Astrocyte (in vitro differentiated cells and primary cell): ENCODE measurements at places on chromosomes 6 and 20.

DNA sequence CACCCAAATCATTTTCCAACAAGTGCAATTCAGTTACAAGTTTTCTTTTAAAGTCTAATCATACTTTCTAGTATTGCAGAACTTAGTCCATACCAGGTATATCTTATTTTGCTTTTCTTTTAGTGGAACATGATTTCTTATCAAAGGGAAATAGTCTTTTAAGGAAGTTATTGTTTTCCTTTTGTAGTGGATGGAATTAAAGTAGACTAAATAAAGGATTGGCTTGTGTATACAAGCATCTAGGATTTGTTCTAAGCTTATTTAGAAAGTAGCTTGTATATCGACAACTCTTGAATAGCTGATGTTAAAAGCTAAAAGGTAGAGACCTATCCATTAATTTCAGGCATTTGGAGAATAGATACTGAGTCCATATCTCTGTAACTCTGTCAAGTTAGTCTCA, 14.8 kb downstream of the DCBLD1 start:
- no peak for DNase-seq

DNA sequence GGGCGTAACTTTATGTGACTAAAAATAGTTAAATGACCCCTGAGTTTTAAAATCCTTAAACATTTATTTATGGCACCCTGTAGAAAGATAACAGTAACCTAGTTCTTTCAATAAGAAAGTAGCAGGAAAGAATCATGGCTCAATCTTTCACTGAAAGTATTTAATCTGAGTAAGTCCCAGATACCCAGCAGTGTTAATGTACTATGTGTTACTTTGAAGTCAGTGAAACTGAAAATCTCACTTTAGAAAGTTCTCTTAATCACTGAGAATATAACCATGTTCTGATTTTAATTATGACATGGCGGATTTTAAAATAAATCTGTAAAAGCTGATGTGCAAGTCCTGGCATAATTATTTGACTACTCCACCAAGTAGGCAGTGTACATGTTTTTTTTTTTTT, 8.1 kb upstream of the HEY2 start:
- no peak for DNase-seq

DNA sequence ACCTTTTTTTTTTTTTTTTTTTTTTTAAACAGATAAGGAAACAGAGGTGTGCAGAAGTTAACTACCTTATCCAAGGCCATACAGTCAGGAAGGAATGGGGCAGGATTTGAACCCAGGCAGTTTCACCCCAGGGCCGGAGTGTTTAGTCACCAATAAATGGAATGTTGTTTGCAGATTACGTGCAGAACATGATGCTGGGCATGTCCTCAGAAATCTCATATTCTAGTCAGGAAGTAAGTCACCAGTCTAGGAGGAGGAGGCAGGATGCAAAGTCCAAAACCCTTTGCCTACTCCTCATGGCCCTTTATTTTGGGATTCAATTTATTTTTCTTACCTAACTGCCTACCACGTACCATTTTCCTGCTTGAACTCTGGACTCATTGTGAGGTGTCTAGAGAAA, 57.1 kb upstream of the LRRC1 start:
- no peak for DNase-seq

DNA sequence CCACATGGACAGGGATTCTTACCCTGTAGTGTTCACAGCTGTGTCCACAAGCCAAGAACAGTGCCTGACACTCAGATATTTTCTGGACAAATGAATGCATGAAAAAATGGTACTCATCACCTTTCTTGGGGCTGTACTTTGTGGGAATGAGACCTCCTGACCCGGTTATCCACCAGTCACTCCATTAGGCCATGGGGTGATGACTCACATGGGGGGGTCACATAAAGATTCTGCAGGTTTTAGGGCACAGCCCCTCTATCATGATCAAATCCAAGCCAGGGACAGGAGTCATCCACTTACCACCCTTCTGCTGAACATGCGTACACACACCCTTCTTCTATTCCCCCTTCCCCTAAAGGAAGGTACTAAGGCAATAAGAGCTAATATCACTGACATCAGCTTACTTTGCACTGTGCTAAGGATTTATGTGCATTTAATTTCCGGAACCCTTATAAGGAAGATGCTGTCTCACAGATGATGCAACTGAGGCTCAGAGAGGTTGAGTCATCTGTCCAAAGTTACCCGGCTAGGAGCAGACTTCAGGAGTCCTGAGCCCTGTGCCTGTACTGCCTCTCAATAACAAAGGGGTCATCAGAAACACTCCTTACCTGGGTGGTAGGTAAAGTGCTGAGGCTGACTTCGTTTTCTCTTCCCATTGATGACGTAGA, 107.8 kb downstream of the NFATC2 start:
- DNase-seq, result peak; percentile 68

- DNase-seq, result no peak
Measured at GRCh38 chr20:33853507-33853813, 42.3 kb downstream of the CHMP4B start.

DNA sequence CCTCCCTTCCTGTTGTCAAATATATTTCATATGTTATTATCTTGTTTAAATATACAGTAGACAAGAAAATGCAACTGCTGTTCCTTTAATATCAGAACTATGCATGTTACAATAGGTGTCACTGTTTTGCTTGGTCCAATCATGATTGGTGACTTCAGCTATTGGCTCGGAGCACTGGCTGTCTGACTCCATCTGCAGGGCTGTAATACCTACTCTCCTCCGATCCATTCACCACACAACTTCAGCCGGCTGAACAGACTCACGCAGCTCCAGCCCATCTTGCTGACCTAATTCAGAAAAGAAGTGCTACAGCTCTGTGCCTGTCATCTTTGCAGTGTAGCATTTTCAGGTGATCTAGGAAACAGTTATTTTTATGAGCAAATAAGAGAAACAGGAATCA, at the start of gene BTBD3:
Gene BTBD3, plus strand, starts transcription at position 231 of the 400 bp plus-strand sequence. CDS start 383 bp downstream, outside the sequence.
- DNase-seq, result peak; percentile 73

DNA sequence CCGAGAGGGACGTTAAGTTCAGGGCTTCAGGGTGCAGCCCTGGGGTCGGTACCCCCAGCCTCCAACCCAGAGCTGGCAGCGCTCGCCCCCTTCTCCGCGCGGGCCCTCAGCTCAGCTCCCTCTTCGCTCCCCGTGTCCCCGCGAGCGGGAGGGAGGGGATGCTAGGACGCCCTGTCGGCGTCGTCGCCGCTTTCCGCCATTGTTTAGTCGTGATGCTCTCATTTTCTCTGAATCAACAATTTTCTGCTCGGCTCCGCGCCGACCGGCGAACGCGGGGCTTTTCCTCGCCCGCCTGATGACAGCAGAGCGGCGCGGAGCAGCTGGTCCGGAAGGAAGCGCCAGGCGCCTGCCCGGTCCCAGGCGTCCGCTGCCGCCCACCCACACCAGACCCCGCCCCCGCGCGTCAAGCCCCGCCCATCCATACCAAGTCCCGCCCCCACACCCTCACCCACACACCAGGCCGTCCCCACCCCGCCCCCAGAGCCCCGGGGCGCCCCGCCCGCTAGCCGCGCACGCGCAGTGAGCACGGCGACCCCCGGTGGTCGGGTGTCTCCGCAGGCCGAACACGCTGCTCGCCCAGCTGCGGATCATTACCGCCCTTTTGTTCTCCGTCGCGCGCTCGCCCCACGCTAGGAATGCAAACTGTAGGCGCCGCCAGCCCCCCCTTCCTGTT, 50.1 kb upstream of the SLC32A1 start:
- DNase-seq, result peak; percentile 11

DNA sequence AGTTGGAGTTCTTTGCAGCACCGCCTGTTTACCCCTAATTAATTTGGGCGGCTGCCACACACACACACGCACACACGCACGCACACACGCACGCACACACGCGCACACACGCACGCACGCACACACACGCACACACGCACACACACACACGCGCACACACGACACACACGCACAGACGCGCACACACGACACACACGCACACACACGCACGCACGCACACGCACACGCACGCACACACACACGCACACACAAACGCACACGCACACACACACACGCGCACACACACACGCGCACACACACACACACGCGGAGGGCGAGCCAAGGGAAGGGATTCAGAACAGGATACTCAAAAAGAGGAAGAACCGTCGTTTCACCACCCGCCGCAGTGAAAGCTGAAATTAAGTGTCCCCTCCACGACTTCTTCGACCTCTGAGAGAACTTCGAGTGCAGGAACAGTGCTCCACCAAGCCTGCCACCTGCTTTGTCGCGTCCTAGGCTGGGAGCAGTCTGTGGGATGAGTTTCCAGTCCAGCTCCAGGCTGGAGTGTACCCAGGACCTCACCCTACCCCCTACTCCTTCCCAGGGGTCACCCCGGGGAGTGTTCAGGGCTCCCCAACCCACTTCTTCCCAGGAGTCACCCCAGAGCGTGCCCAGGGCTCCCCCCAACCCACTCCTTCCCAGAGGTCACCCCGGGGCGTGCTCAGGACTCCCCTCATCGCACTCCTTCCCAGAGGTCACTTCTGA, 1.1 kb downstream of the RNASET2 start:
- no peak for DNase-seq

- no peak for DNase-seq
Measured at GRCh38 chr6:2028457-2029038, 216.9 kb downstream of the GMDS start.

DNA sequence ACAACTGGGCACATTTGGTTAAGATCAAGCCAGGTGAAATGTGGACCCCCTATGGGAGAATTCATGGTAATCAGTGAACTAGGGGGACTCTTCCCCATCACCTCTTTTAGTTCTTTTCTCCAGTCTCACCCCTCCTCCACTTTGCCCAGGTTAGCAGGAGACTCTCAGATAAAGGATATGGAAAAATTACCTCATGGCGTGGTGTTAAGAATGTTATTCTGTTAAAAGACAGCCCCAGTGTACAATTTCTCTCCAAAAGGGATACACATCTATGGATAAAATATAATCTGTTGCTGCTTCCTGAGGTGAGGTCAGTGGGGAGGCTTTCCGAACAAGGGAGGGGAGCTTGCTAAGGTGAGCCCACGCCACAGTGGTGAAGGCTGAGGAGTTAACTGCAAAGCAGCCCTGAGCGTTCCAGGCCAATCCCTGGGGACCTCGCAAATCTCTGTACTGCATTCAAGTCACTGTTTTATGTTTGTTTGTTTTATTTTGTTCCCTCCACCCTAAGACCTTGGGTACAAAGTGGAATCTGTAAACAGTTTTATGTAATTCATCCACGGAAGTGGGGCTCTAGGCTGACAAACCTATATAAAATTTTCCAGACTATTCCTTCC, 52.0 kb downstream of the ADGRF1 start:
- no peak for DNase-seq

GRCh38 chr6:37338745-37339255, 15.0 kb upstream of the RNF8 start:
- DNase-seq, result no peak

DNA sequence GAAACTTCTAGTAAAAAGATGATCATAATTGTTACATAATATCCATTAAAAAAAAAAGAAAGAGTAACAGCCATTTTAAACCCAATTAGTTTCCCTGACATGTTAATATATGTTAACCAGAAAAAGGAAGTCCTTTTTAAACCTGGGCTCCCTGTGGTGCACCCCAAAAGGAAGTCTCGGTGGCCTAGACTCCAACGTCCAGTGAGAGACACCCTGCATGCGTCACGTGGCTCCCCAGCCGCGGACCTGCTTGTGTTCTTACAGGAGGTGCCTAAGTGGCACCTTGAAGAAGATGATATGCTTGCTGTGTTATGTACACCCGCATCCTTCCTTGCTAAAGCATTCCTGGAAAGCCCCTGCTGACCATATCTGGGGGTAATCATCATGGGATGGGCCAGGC, 50.1 kb downstream of the FOXC1 start:
- DNase-seq, result no peak

- DNase-seq, result no peak
Measured at GRCh38 chr6:144999127-144999526, 714.0 kb downstream of the UTRN start.

DNA sequence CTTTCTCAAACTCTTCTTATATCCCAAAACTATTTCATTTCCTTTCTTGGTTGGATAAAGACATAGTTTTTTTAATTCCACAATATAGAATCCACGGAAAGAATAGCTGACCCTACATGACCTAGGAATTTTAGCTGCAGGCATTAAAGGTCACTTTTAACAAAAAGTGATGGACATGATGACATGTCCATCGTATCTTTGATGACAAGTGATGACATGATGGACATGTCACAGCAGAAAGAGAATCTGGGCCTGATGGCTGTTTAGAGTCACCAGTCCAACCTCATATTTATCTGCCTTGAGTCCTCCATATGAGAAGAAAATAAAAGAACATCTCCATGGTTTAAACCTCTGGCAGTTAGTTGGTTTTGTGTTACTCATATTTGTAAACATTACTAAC, 106.2 kb downstream of the PLG start:
- no peak for DNase-seq

DNA sequence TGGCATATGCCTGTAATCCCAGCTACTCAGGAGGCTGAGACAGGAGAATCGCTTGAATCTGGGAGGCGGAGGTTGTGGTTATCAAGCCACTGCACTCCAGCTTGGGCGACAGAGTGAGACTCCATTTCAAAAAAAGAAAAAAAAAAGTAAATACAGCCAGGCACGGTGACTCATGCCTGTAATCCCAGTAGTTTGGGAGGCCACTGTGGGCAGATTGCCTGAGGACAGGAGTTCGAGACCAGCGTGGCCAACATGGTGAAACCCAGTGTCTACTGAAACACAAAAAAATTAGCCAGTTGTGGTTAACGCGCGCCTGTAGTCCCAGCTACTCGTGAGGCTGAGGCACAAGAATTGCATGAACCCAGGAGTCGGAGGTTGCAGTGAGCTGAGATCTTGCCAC, 1.5 kb upstream of the NINL start:
- DNase-seq, result no peak

DNA sequence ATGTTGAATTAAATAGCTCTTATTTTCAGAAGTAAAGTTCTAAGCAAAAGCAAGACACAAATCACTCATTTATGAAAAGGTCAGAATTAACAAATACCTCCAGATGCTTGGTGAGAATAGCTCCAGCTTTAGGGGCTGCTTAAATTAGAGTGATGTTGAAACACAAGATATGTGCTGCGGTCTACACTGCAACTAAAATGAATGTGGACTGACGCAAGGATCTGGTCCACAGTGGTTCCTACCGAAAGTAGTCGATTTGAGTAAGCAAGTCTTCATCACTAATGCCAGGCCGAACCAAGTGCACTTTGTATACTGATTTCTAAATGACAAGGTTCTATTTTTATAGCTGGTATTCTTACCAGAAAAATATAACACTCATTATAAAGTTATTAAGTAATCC, 96.3 kb downstream of the PRDM1 start:
- no peak for DNase-seq

GRCh38 chr20:18004384-18005031, 35.7 kb downstream of the MGME1 start:
- DNase-seq, result peak; percentile 14

GRCh38 chr20:44746367-44747165, 901 bp downstream of the KCNK15 start:
- DNase-seq, result no peak

GRCh38 chr6:36821581-36822335, 17.5 kb downstream of the CPNE5 start:
- DNase-seq, result no peak

GRCh38 chr20:42295592-42295991, 677.4 kb upstream of the CHD6 start:
- DNase-seq, result no peak

- no peak for DNase-seq
Measured at GRCh38 chr20:58352468-58352867, 36.6 kb upstream of the VAPB start.
